CD14-positive monocyte (primary cell): ENCODE measurements at places on chromosomes 11 and 22. TPM values are rescaled to one million over a fixed set of nuclear protein-coding genes. Genes with fewer than 3 reads are reported as not detected.

The EHF gene
- 0.21 TPM for polyA plus RNA-seq

GRCh38 chr11:8959546-8960166 is 4.6 kb downstream of the TMEM9B start:
- DNase-seq = peak; percentile 56

GRCh38 chr22:37979782-37980181 is 4.6 kb downstream of the SOX10 start:
- no peak for DNase-seq

GRCh38 chr11:111301004-111301841 is 2.9 kb downstream of the POU2AF3 start:
- no peak for DNase-seq

DNA sequence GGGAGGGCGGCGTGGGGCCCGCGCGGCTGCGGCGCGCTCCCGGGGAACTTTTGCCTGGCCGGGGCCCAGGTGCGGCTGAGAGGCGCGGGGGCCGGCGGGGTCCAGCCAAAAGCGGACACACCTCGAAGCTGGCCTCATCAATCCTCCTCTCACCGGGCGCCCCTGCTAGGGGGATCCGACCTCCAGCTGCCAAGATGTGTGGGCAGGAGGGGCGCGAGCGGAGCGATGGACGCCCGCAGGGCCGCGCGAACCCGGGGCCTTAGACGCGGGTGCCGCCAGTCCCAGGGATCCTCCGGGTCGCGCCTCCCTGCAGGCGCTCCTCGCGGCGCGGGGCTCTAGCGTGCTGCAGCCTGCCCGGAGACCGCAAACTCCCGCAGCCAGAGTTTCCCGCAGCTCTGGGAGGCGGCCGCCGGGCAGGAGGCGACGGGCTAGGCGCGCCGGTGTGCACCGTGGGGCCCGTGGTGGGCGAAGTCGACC is 785 bp downstream of the IGSF9B start:
- no peak for DNase-seq

DNA sequence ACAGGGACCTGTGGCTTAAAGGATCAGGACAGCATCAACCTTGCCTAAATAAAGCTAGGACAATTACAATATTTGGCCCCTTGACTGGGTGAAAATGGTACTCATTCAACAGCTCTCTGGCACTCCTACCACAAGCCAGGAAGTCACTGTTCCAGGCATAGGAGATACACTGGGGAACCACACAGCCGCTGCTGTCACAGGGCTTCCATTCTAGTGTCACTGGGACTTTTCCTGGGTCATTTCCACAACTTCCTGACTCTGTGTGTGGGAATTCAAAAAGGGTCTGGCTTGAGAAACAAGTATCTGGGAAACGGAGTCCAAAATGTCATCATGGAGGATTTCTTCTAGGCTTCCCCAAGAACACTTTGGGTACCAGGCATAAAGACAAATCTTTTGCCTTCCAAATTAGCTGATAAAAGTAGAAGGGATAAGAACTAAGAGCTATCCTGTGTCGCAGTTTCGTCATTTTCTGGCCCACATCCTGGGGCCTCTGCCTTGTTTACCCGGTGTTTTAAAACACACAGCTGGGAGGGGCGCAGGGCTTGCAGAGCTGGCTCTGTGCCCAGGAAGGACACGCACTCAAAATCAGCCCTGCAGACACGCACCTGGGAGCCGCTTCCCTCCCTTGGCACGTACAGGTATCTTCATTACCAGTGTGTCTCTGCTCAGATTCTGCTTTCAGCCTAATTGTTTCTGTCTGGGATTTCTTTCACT is 38.0 kb downstream of the TMEM45B start:
- no peak for DNase-seq

The ACRV1 gene
- not detected for polyA plus RNA-seq

GRCh38 chr22:49535126-49535525 is 292.5 kb downstream of the BRD1 start:
- no peak for DNase-seq

The KRTAP5-9 gene
- polyA plus RNA-seq = not detected

GRCh38 chr11:11262171-11262920 is 90.7 kb downstream of the CSNK2A3 start:
- DNase-seq = no peak

GRCh38 chr11:134561331-134561720 is 149.3 kb upstream of the B3GAT1 start:
- DNase-seq = no peak

GRCh38 chr11:115895594-115895993 is 391.4 kb upstream of the CADM1 start:
- no peak for DNase-seq

DNA sequence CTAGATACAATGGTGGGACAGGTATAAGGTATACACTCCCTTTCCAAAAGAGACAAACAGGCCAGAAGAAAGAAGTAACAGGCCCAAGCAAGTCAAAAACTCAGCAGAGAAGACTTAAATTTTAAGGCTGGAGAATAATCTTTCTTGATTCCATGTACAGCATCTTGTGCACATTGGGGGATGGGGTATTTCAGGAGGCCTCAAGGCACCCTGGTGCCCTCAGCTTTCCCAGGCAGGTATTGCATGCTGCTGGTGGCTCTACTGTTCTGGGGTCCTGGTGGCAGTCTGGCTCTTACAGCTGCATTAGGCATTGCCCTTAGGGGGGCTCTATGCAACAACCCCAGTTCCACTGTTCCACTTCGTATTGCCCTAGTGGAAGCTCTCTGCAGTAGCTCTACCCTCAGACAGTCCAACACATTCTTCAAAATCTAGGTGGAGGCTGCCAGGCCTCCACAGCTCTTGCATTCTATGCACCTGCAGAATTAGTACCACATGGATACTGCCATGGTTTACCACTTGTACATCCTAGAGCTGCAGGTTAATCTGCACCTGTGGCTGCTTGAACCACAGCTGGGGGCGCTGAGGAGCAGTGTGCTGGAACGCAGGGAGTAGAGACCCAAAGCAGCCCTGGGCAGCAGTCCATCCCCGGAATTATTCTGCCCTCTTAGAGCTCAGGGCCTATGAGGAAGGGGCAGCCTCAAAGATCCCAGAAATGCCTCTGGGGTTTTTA is 4.2 kb upstream of the CTSC start:
- DNase-seq = no peak

DNA sequence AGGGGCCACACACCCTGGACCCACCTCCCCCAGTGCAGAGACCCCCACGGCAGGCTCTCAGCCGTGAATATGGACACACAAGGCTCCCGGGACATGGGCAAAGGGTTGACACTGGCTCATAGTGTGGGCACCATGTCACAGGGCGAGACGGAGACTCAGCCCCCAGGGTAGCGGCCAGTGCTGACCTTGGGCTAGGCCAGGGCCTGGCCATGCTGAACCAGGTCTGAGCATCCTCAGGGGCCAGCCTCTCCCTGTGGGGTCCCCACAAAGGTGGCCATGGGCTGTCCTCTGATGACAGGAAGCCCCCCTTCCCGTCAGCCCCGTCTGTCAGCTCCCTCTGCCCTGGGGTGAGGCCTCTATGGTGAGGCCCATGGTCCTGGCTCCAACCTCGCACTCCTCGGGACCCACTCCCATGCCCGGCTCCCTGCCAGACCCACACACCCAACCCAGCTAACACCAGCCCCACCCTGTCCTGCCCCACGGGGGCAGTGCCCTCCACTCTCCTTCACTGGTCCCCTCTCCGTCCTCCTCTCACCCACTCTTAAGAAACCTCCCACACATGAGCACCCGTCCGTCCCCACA is 19.0 kb upstream of the PRODH start:
- no peak for DNase-seq

DNA sequence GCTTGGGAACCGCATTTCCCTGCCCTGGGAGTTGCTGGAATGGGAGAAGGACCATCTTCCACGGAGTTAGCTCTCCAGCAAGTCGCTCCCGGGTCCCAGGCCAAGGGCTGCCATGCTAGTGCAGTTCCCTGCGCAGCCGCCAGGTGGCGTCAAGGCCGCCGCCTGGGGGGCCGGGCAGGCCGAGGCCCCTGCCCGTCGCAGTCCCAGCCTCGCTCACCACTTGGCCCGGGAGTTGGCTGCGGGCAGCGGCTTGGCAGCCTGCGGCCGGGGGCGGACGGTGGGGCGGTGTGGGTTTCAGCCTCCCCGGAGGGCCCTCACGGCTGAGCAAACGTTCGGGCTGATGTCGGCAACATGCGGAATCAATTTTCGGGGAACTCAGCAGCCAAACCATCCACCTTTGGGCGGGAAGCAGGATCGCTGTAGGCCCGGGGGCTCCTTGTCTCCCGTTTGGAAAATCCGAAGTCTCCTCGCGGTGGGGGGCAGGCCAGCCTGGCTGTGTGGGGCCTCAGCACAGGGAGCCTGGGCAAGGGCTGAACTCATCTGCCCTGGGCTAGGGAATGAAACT is 415.1 kb downstream of the SOX6 start:
- no peak for DNase-seq

The MMP27 gene
- not detected for polyA plus RNA-seq

GRCh38 chr11:131987703-131988102 is 617.3 kb downstream of the NTM start:
- no peak for DNase-seq

GRCh38 chr11:87330187-87330601 is 292.5 kb downstream of the TMEM135 start:
- no peak for DNase-seq
